ENCODE measurements at places on chromosomes 13 and 19.

- no peak for DNase-seq
These were observed 11.2 kb downstream of the IGFL1 start for GRCh38 chr19:46240693-46241092.

- DNase-seq = no peak
These were observed 937 bp downstream of the ZNF841 start for GRCh38 chr19:52094526-52095130.

GRCh38 chr19:3289971-3290569, 65.6 kb downstream of the CELF5 start:
- DNase-seq = no peak

DNA sequence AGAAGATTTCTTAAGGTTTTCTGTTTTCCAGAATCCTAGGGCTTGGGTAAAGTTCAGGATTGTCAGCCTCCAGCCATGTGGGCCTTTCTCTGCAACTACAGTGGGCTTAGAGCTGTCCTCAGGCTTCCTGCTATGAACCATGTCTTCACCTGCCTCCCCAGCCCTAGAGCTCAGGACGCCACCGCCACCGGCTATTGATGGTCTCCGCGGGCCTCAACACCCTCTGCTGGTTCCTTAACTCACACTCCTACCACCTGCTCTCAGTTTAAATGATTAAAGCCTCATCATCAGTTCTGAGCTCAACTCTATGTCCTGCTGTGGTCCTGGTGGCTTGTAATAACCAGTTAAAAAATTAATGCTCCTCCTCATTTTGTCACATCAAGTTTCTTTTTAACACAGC, 221.0 kb downstream of the EFNB2 start:
- no peak for DNase-seq

GRCh38 chr13:101661839-101662238, 209.4 kb downstream of the ITGBL1 start:
- no peak for DNase-seq

DNA sequence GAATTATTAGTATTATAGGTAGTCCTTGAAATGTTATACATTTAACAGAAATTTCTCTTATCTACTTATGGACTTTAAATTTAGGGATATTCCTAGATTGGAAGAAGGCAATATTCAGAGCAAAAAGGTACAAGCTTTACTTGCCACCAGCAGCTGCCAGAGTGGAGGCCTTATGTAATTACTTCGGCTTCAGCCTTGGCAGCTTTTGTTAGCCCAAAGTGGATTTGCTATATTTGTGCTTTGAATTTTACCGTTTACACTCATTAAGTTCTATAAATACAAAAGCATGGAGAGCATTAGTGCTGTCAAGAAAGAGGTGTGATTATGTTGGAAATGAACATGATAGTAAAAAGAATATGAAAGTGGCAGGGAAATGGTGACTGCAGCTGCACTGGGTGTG, 319.9 kb downstream of the ATP8A2 start:
- DNase-seq = no peak

DNA sequence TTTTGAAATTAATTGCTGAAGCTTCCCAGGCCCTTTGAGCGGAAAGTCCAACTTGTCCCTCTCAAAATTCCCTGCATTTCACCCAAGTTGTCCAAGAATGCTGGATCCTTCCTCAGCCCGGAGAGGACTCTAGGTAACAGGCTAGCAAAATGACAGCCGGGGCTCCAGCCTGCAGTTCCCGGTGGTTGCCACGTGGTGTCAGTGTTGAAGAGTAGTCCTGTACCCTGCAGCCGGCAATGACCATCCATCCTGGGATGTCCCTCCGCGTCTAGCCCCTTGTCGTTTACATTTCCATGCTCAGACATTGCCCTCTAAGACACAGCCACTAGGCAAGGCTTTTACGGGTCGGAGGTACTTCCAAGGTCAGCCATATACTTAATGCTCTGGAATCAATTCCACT, 31.4 kb upstream of the MTIF3 start:
- DNase-seq = peak; percentile 29

GRCh38 chr13:30816736-30817135, 81.4 kb downstream of the ALOX5AP start:
- no peak for DNase-seq

DNA sequence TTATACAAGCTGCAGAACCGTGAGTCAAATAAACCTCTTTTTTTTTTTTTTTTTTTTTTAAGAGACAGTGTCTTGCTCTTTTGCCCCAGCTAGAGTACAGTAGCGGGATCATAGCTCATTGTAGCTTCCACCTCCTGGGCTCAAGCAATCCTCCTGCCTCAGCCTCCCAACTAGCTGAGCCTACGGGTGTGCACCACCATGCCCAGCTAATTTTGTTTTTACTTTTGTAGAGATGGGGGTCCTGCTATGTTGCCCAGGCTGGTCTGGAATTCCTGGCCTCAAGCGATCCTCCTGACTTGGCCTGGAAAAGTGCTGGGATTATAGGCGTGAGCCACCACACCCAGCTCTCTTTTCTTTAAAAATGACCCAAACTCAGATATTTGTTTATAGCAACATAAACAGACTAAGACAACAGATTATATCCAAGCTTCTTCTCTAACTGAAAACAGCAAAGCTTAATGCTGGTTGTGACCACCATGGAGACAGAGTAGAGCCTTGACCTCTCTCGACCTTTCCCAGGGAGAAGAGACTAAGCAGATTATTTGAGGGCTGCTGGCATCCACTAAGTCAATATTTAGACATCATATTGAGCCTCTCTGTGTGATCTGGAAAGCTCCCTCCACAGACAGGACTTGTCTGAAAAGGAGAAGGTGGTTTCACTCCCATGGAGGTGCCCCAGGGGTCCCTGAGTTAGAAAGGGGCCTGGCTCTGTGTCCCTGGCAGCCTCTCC, 150.0 kb downstream of the KCTD15 start:
- DNase-seq = no peak

DNA sequence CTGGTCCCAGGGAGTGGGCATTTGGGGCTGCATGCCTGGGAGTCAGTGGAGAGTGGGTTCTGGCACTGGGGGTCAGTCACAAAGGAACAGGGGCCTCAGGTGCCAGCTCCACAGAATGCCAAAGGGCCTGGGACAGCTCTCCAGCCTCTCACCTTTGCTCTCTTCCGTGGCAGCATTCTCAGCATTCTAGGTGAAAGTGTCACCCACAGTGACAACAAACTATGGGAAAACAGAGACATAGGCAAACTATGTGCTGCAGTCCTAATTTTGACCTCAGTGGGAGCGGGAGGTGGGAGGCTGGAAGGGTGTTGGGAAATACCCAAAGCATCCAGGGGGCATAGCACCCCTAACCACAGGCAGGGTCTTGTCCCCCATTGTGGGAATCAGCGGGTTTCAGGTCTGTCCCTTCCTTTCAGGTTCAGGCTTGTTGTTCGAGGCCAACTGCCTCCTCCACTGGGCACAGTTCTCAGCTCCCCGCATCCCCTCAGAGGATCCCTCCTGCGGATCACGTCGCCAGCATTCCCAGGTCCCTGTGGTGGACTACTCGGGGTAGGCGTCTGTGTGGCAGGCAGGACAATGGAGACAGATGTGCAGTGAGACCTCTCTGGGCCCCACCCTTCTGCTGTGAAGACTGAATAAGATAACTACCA, 52.4 kb downstream of the TSHZ3 start:
- DNase-seq = no peak

DNA sequence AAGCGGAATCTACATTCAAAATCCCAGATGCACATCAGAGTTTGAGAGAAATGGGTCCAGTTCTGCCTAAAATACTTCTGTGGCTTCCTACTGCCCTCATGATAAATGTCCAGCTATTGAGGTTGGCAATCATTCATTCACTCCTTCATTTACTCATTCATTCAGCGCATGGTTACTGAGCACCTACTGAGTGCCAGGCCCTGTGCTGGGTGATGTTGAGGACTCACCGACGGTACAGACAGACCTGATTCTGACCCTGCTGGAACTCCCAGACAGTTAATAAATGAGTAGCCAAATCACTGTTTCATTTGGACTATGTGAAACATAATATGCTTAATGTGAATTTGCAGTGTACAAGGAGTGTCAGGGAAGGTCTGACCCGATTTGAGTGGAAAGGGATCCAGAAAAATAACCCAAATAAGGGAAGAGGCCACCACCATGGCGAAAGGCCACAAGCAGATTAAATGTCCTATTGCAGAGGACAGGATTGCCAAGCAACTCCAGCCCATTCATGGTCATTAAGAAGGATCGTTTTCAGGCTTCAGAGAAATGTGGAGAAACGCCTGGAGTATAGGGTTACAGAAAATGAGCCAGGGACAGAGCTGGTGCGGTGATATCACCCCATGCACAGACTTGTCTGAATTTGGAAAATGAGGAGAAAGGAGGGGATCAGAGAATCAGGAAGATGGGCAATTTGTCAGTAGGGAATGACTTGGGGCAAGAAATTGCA, 20.5 kb downstream of the DYRK1B start:
- DNase-seq = no peak

- DNase-seq = no peak
These were observed 530.0 kb downstream of the RFC3 start for GRCh38 chr13:34347784-34348573.

DNA sequence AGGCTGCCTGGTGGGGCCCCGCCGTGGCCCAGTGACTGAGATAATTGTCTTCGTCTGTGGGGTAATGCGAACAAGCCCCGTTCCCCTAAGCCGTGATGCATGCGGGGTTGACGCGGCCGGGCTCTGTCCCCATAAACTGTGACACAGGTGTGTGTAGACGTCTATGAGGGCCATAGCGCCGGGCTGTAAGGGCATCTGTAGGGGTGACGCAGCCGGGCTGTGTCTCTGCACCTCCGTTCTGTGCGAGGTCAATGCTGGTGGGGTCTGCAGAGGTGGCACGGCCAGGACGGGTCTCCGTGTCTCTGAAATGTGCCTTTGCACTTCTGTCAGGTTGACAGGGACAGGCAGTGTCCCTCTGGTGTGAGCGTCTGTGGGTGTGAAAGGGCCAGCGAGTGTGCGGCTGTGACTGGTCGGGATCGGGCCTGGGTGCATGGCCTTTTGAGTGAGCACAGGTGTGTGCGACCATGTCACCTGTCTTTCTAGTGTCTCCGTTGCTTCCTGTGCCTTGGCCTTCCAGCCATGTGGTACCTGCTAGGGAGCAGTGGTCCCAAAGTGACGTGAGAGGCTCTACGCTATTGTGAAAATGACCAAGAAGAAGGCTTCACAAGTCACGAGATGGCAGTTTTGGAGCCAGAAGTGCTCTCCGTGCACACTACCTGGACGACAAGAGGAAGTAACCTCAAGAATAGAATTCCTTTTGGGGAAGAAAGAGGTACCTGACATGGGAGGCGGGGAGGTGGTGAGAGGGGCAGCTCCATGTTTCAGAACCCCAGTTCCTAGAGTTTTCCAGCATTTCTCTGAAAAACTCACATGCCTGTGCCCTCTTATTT, 16.4 kb upstream of the ZNF331 start:
- no peak for DNase-seq

DNA sequence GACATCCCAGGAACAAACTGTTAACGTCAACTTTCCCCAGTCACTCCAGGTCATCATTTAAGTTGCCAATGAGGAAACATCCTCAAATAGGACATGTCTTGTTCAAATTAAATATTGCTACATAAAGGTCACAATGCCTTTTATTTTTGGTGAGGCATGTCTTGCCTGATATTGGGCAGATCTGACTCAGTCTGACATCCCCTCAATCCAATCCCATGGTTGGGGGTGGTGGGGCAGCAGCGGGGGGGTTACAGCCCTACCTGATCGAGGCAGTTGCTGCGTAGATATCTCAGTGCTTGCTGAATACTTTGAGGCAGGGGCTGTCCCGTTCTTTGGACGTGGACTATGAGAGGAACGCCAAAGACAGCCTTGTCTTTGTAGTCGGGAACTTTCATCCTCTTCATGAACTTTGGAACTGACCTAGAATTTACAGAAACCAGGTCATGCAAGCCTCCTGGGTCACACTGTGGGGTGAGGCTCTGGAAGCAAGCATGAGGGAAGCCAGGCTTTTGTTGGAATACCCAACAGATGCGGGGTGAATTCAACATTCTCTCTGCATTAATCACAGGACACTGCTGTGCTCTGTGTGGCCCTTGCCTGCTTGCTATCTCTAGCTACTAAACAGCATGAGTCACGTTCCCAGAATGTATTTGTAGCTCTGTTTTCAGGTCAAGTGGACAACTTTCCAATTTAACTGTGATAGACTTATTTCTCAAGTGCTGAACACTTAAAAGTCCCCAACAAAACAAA, 109.8 kb downstream of the KL start:
- peak; percentile 97 for DNase-seq

- DNase-seq = peak; percentile 16
These were observed 692.8 kb upstream of the SGCG start for GRCh38 chr13:22487932-22488331.

DNA sequence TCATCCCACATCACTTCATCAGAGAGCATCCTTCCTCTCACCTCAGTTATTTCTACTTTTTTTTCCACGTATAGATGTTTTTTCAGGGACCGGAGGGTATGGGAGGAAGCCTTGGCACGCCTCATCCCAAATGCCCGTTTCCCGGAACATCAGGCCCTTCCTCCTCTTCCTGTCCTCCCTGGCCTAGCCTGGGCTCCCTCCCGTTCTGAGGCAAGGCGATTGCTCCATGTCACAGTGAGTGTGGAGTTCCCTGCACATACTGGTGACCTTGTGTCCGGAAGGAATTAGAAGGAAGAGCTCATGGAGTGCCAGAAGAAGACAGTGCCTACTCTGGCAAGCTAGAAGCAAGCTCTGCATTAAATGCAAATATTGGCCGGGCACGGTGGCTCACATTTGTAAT, 1.1 kb upstream of the ZNF627 start:
- no peak for DNase-seq

DNA sequence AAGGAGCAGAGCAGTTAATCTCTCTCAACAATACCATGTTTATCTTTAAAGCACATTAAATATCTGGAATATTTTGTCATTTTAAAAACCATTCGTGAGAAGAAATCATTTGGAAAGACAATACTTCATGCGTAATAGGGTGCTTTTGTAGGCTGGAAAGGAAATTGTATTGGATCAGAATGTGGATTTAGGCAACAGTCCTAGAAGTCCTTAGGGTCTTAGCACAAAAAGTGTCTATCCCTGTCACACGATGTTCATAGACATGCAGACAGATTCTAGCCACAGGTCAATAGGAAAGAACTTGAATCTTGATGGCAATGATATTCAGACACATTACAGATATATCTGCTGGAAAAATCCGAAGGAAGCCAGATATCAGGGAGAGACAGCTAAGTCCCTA, 156.0 kb downstream of the KCTD12 start:
- DNase-seq = peak; percentile 57

- DNase-seq = no peak
These were observed 1200.7 kb downstream of the SLITRK1 start for GRCh38 chr13:82681535-82681934.

DNA sequence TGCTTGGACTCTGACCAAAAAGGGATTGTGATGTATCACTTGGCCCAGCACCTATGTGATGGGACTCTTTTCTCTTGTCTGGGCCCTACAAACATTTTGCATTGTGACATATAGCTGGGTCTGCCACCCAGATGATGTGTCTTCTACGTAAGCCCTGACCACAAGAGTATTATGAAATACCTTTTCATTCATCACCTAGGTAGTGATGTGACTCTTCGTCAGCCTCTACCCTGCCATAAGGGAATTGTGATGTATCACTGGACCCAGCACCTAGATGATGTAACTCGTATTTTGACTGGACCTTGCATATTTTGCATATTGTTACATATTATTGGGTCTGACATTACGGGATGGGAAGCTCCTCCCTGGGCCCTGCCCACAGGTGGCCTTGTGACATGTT, 29.7 kb upstream of the ZNF681 start:
- no peak for DNase-seq
